Upper lobe of right lung (tissue), 1 donor: ENCODE measurements at places on chromosomes 2 and 18.
A peak's percentile ranks its signal among the peaks of the same experiment; 100 is the strongest.

- H3K4me3 ChIP-seq = no peak overlapping the region
- no peaks in the 10 kb centered on the region for H3K36me3 ChIP-seq
- H3K27ac ChIP-seq = no peak overlapping the region
These were observed 140.0 kb upstream of the NOL4 start for GRCh38 chr18:34364699-34365098.

DNA sequence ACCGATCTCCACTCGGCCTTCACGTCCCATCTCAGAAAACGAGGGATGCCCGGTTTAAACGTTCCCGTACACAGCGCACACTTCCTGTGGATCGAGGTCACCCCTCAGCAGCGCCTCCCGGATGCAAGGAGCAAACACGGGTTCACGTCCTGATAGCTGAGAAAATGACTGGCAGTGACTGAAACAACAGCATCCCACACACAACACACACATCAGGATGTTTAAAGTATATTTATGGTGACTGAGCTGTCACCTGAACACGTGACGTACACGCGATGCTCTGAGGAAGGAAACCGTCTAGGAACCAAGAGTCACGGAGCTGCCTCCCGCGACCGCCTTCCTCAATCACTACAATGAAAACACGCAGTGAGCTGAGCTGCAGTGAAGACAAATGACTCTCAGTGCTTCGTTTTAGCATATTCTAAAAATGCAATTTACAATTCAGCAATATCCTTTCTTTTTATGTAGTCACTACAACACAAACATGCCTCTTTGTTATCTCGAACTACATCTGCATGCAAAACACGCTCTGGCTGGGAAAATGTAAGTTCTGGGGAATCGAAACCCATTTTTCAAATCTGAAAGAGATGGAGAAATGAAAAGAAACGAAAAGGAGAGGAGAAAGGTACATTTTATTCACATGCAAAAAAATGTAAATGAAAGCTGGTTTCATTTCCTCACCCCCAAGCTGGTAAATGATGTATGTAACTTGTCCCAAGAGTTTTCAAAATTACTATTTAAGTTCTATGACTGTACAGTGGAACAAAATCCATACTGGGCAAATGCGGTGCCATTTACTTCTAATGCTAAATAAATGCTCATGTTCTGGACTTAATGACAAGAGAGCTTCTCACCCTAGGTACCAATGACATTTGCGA, 19.8 kb downstream of the HDAC4 start:
- DNase-seq = peak; percentile 66
- no peak overlapping the region for H3K27ac ChIP-seq
- no peak overlapping the region for H3K4me3 ChIP-seq
- H3K4me1 ChIP-seq = no peaks in the 10 kb centered on the region

- no peaks in the 10 kb centered on the region for H3K27me3 ChIP-seq
- no peak overlapping the region for H3K27ac ChIP-seq
- H3K36me3 ChIP-seq = no peaks in the 10 kb centered on the region
- peaks cover 5% of the 10 kb centered on the region for H3K4me1 ChIP-seq
- DNase-seq = no peak
These were observed 218.4 kb upstream of the FN1 start for GRCh38 chr2:215654148-215654819.

GRCh38 chr2:125168442-125168841, 1143.4 kb downstream of the CNTNAP5 start:
- no peak overlapping the region for H3K27ac ChIP-seq
- no peaks in the 10 kb centered on the region for H3K4me1 ChIP-seq
- DNase-seq = no peak
- no peaks in the 10 kb centered on the region for H3K27me3 ChIP-seq

- no peak for DNase-seq
- no peaks in the 10 kb centered on the region for H3K27me3 ChIP-seq
- H3K4me1 ChIP-seq = peaks cover 13% of the 10 kb centered on the region
- H3K4me3 ChIP-seq = no peak overlapping the region
- peak overlapping the region; percentile 34 for H3K27ac ChIP-seq
These were observed 149.6 kb downstream of the LAMA3 start for GRCh38 chr18:23838801-23839366.

DNA sequence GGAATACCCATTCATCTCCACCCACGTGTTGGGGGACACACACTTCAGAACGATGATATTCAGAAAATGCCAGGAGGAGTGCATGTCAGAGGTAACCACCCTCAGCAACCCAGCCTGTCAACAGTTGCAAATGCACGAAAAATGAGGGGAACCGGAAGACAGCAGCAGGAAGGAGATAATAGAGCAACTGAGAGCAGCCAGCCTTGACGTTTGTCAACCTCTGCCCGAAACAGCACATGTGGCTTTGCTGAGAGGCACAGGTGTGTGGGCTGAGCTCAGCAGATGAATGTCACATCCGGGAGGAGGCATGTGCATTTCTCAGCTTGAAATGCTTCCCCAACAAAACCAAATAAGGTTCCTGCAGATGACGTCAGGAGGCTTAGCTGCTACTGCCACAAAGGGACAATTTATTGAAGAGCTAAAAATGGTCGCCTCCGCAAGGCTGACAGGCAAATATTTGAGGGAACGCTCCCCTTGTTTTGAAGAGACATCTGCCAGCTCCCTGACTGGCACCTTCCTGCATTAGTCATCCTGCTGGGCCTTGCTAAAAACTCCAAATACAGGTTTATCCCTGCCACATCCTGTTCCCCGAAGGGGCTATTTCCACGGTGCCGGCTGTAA, 419.0 kb downstream of the NBAS start:
- no peaks in the 10 kb centered on the region for H3K4me1 ChIP-seq
- H3K36me3 ChIP-seq = no peaks in the 10 kb centered on the region
- no peak overlapping the region for H3K4me3 ChIP-seq
- H3K27me3 ChIP-seq = no peaks in the 10 kb centered on the region
- no peak for DNase-seq

GRCh38 chr18:69947361-69948133, at the start of gene CD226:
TSS of gene CD226 (minus strand) at chr18:69947873. CDS start at chr18:69947406, 467 bp downstream.
- peaks cover 11% of the 10 kb centered on the region for H3K4me1 ChIP-seq
- peak within 1 kb of the TSS; percentile 25 for H3K4me3 ChIP-seq
- H3K27ac ChIP-seq = peak within 1 kb of the TSS; percentile 32
- no peaks in the 10 kb centered on the region for H3K36me3 ChIP-seq
- DNase-seq = no peak
- no peaks in the 10 kb centered on the region for H3K27me3 ChIP-seq

DNA sequence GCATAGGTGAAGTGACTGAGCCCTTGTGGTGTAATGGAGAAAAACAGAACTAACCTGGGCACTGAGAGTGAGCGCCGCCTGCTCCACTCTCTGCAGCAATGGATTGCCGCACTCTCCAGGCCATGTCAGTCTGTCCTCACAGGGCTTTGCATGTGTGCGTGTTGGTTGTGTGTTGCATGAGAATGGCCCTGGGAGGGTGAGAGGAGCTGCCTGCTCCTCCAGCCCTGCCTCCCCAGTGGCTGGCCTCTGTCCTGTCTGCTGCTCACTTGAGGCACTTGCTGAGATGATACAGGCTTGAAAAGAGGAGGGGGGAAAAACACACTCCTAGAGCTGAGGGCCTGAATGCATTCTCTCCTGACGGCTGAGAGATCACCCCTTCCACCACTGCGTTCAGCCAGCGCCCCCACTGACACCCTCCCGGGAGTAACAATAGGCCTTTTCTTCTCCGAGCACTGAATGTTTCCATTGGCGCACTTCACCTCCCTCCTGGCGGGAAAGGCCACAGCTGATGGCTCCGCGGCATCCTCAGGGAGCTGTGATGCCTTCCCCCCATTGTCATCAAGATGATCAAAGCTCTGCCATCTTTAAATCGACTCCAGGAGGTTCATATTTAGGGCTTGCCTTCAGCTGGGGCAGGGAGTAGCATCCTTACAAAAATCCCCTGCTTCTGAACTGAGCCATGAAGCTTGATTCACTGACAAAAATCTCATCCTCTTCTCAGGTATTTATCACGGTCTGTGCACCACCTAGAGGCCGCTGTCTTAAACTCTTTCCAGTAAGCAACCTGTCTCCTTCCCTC, 49.9 kb upstream of the DAPL1 start:
- no peaks in the 10 kb centered on the region for H3K27me3 ChIP-seq
- no peak overlapping the region for H3K4me3 ChIP-seq
- no peak for DNase-seq
- H3K36me3 ChIP-seq = no peaks in the 10 kb centered on the region

DNA sequence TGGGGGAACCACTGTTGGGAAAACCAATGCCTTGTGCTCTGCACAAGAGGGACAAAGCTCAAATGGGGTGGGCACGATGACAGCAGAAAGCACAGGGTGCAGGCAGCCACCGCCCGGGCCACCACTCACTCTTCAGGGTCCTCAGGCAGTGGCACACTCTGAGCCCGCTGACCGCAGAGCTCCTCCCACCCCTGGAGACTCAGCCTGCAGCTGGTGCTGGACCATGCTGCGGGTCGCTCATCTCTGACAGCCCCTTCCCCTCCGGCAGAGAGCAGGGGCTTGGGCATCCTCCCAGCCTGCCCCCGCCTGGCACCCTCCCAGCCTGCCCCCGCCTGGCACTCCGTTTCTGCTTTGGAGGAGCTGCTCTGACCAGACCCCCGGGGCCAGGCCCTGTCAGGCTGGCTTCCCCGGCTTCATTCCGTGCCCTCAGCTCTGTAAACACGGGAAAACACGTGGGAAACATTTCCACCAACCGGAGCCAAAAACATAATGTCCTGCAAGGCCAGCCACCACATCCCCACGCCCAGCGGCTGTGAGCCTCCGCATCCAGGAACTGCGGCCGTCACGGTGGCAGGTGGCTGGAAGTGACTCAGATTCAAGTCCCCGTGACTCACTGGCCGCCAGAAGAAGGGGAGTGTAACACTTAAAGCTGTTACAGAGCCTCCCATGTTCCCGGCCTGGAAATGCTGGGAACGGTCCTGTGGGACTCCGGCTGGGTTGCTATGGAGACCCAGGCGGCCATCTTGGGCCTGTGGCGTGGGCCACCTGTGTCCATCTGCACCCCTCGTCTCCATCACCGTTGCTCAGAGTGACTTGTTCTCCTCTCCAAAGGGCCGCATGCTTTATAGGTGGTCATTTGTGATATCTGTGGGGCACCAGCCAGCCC, 6.8 kb upstream of the SNED1 start:
- H3K4me3 ChIP-seq = no peak overlapping the region
- H3K4me1 ChIP-seq = peaks cover 62% of the 10 kb centered on the region
- no peaks in the 10 kb centered on the region for H3K27me3 ChIP-seq
- peak overlapping the region; percentile 90 for H3K27ac ChIP-seq
- no peaks in the 10 kb centered on the region for H3K36me3 ChIP-seq

- DNase-seq = no peak
- no peaks in the 10 kb centered on the region for H3K27me3 ChIP-seq
- H3K27ac ChIP-seq = no peak overlapping the region
- no peak overlapping the region for H3K4me3 ChIP-seq
- no peaks in the 10 kb centered on the region for H3K4me1 ChIP-seq
- H3K36me3 ChIP-seq = no peaks in the 10 kb centered on the region
These were observed 175.4 kb downstream of the LCLAT1 start for GRCh38 chr2:30622452-30622851.

- DNase-seq = no peak
- H3K4me1 ChIP-seq = no peaks in the 10 kb centered on the region
- H3K27ac ChIP-seq = no peak overlapping the region
- H3K36me3 ChIP-seq = no peaks in the 10 kb centered on the region
- H3K4me3 ChIP-seq = no peak overlapping the region
- no peaks in the 10 kb centered on the region for H3K27me3 ChIP-seq
These were observed 637.3 kb downstream of the TRIB2 start for GRCh38 chr2:13354031-13354430.

DNA sequence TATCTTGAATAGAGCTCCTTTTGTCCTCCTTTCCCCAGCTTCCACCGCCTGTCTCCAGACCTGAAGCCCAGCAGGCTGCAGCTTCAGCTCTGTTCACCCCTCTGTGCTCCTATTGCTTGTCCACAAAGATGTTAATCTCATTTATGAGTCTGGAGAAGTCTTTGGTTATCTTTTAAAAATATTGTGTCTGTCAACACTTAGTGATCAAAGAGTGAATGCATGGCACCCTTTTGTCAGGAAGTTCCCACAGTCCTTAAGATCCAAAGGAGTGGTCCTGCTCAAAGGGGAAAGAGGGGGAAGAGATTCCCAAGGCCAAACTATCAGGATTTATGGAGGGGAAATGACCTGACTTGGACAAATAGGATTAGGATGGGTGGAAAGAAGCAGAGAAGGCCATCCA, 118.9 kb downstream of the ACAA2 start:
- H3K27me3 ChIP-seq = no peaks in the 10 kb centered on the region
- no peaks in the 10 kb centered on the region for H3K36me3 ChIP-seq
- no peak for DNase-seq
- H3K4me1 ChIP-seq = peaks cover 6% of the 10 kb centered on the region
- H3K4me3 ChIP-seq = no peak overlapping the region

GRCh38 chr18:56565551-56566345, 72.6 kb downstream of the TXNL1 start:
- H3K36me3 ChIP-seq = no peaks in the 10 kb centered on the region
- no peak for DNase-seq
- H3K4me3 ChIP-seq = no peak overlapping the region
- H3K27me3 ChIP-seq = no peaks in the 10 kb centered on the region

- H3K36me3 ChIP-seq = no peaks in the 10 kb centered on the region
- no peaks in the 10 kb centered on the region for H3K27me3 ChIP-seq
- DNase-seq = no peak
- peaks cover 10% of the 10 kb centered on the region for H3K4me1 ChIP-seq
- H3K4me3 ChIP-seq = no peak overlapping the region
These were observed 2.4 kb upstream of the STK11IP start for GRCh38 chr2:219595256-219595655.

GRCh38 chr2:47302308-47302707, 100.6 kb upstream of the MSH2 start:
- no peaks in the 10 kb centered on the region for H3K36me3 ChIP-seq
- DNase-seq = no peak
- H3K4me1 ChIP-seq = peaks cover 8% of the 10 kb centered on the region
- no peak overlapping the region for H3K27ac ChIP-seq
- H3K4me3 ChIP-seq = no peak overlapping the region

- DNase-seq = no peak
- H3K4me3 ChIP-seq = no peak overlapping the region
- no peaks in the 10 kb centered on the region for H3K4me1 ChIP-seq
- H3K27me3 ChIP-seq = no peaks in the 10 kb centered on the region
These were observed 207.9 kb upstream of the FIGN start for GRCh38 chr2:163943403-163944346.

DNA sequence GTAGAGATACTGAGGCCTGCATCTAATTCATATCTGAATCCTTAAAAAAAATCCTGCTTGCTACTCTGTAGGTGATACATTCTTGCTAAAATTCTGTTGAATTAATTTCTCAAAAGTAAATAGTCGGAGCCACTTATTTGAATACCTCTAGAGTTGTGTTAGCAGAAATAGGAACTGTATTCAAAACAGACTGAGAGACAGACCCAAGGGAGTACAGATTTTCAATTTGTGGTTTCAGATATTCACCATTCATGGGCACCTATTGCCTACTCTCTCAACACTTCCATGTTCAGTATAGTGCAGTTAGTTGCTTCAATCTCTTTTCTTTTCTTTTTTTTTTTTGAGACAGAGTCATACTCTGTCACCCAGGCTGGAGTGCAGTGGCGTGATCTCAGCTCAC, 46.6 kb upstream of the CTLA4 start:
- no peaks in the 10 kb centered on the region for H3K36me3 ChIP-seq
- no peak for DNase-seq
- no peaks in the 10 kb centered on the region for H3K4me1 ChIP-seq
- H3K27ac ChIP-seq = no peak overlapping the region

GRCh38 chr18:3703732-3704176, 253.8 kb downstream of the TGIF1 start:
- H3K4me1 ChIP-seq = no peaks in the 10 kb centered on the region
- no peaks in the 10 kb centered on the region for H3K36me3 ChIP-seq
- no peaks in the 10 kb centered on the region for H3K27me3 ChIP-seq
- DNase-seq = peak; percentile 70
- H3K4me3 ChIP-seq = no peak overlapping the region
